ENCODE measurements at places on chromosomes 4 and X. TPM values are rescaled to one million over a fixed set of nuclear protein-coding genes. Genes with fewer than 3 reads are reported as not detected.

GRCh38 chr4:171759274-171759673, 53.9 kb upstream of the GALNTL6 start:
- H3K4me3 ChIP-seq: no peak overlapping the region
- H3K27ac ChIP-seq: no peak overlapping the region
- no peaks in the 10 kb centered on the region for H3K27me3 ChIP-seq
- H3K36me3 ChIP-seq: no peaks in the 10 kb centered on the region
- no peak for DNase-seq

DNA sequence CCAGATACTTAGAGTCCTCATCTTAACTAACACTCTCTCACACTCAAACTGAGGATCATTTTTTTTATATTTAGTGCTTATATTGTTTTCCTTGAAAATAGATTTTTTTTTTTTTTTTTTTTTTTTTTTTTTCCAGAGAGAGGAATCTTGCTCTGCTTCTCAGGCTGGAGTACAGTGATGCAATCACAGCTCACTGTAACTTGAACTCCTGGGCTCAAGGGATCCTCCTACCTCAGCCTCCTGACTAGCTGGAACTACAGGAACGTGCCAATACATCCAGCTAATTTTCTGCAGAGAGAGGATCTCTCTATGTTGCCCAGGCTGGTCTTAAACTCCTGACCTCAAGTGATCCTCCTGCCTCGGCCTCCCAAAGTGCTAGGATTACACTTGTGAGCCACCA, 650.3 kb upstream of the ATOH1 start:
- DNase-seq: no peak
- H3K4me3 ChIP-seq: no peak overlapping the region
- H3K27me3 ChIP-seq: no peaks in the 10 kb centered on the region
- no peak overlapping the region for H3K27ac ChIP-seq

DNA sequence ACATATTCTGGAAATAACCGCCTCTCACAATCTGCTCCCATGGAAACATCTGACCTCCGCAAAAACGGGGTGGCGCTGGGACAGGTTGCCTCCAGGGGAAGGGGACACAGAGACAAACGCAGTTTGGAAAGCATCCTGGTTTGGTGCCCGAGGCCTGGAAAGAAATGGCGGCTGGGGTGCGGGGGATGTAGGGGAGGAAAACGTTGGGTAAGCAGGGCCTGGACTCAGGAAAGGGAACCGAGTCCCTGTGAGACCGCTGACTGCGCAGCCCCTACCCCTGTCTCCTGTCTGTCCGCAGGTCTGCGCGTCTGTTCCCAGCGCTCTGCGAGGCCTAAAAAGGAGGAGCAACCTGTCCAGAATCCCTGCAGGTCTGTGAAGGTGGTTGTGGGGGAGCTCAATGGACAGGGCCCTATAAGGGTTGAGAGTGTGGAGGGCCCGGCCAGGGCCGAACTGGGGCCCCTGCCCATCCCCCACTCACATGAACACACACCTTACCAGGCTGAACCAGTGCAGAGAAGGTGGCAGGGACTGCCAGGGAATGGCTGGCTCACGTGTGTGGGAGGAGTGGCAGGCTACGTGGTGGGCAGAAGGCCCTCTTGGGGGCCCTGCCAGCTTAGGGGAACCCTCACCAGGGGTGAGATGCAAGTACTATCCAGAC, 672 bp downstream of the TCEAL3 start:
- no peak overlapping the region for H3K27ac ChIP-seq
- no peak for DNase-seq
- peaks cover 10% of the 10 kb centered on the region for H3K27me3 ChIP-seq
- H3K36me3 ChIP-seq: no peaks in the 10 kb centered on the region

DNA sequence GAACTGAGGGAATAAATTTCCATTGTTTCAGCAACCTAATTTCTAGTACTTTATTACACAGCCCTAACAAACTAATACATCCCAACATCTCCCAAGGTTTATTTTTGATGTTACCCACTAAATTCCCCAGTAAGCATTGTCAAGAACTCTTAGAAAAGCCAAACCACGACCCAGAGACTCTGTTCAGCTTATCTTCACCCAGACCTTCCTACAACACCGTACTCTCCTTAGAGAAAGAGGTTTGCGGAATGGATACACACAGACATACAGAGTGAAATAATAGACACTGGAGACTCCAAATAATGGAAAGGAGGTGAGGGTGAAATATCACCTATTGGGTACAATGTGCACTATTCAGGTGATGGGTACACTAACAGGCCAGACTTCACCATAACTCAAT, 75.6 kb downstream of the LRBA start:
- H3K36me3 ChIP-seq: peaks cover 4% of the 10 kb centered on the region
- H3K4me1 ChIP-seq: peaks cover 20% of the 10 kb centered on the region
- no peak for DNase-seq
- no peak overlapping the region for H3K4me3 ChIP-seq
- H3K27me3 ChIP-seq: no peaks in the 10 kb centered on the region

DNA sequence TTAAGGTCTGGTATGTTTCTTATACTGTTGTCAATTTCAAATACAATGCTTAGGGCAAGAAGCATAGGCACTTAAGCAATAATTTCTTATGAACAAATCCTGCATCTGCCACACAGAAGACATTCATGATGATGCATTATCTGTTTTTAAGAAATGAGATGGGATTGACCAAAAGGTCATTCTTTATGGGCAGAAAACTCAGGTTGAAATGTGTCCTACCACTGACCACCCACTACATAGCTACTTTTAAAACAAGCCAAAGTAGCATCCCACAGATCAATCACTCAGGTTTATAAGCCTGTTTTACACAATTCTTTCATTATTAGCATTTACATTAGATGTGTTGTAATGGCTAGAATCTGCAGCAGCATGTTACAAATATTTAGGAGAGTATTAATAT, 617.8 kb downstream of the PCDH7 start:
- no peak for DNase-seq
- no peak overlapping the region for H3K27ac ChIP-seq
- H3K27me3 ChIP-seq: no peaks in the 10 kb centered on the region
- no peaks in the 10 kb centered on the region for H3K4me1 ChIP-seq

DNA sequence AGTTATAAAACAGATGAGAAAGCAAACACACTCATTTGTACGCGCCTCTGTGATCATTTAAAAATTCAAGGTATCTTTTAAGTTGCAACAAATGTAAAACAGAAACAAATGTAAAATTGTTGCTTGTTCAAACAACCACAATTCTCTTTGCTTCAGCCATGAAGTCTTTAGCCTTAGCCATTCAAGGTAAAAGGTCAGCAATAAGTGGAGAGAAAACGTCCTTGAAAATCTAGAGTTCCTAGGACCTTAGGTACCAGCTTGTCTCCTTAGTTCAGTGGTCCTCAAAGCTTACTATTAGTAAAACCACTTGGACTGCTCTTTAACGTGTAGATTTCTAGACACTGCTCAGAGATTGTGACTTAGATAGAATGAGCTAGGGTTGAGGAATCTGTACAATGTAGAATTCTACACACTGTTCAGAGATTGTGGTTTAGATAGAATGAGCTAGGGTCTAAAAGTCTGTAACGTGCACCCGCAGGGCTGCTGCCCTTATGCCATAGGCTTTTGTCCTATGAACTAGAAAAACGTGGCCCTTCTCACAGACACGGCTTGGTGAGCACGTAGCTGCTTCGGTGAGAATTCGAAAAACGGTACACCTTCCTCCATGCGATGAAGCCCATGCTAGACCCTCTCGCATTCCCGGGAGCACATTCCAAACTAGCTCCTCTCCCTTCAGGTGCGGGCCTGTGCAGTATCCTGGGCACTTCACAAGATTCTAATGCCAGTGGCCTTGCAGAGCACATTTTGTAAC, 1.7 kb downstream of the PLAC8 start:
- peak overlapping the region; percentile 81 for H3K27ac ChIP-seq
- peaks cover 3% of the 10 kb centered on the region for H3K27me3 ChIP-seq
- peaks cover 43% of the 10 kb centered on the region for H3K36me3 ChIP-seq
- H3K4me3 ChIP-seq: peak overlapping the region; percentile 83
- peaks cover 58% of the 10 kb centered on the region for H3K4me1 ChIP-seq
- DNase-seq: peak; percentile 42

GRCh38 chrX:20147561-20147960, 5.9 kb upstream of the EIF1AX start:
- no peaks in the 10 kb centered on the region for H3K27me3 ChIP-seq
- no peak for DNase-seq
- H3K4me3 ChIP-seq: no peak overlapping the region
- H3K27ac ChIP-seq: no peak overlapping the region
- H3K36me3 ChIP-seq: peaks cover 19% of the 10 kb centered on the region
- H3K4me1 ChIP-seq: peaks cover 20% of the 10 kb centered on the region

GRCh38 chr4:41185614-41186592, 28.4 kb downstream of the APBB2 start:
- H3K4me1 ChIP-seq: no peaks in the 10 kb centered on the region
- no peak overlapping the region for H3K4me3 ChIP-seq
- peaks cover 6% of the 10 kb centered on the region for H3K27me3 ChIP-seq
- no peaks in the 10 kb centered on the region for H3K36me3 ChIP-seq
- no peak for DNase-seq

GRCh38 chrX:131626681-131627296, 82.9 kb downstream of the OR13H1 start:
- H3K4me3 ChIP-seq: no peak overlapping the region
- no peaks in the 10 kb centered on the region for H3K36me3 ChIP-seq
- no peak overlapping the region for H3K27ac ChIP-seq
- DNase-seq: no peak
- H3K4me1 ChIP-seq: no peaks in the 10 kb centered on the region

GRCh38 chrX:2401201-2401589, 99.6 kb downstream of the DHRSX start:
- no peaks in the 10 kb centered on the region for H3K27me3 ChIP-seq
- H3K4me3 ChIP-seq: no peak overlapping the region
- no peak for DNase-seq
- no peak overlapping the region for H3K27ac ChIP-seq
- H3K36me3 ChIP-seq: peaks cover 6% of the 10 kb centered on the region

GRCh38 chr4:37715889-37716402, 29.8 kb upstream of the RELL1 start:
- DNase-seq: peak; percentile 23
- H3K27ac ChIP-seq: peak overlapping the region; percentile 12
- H3K4me3 ChIP-seq: no peak overlapping the region
- H3K36me3 ChIP-seq: no peaks in the 10 kb centered on the region
- peaks cover 7% of the 10 kb centered on the region for H3K27me3 ChIP-seq
- peaks cover 29% of the 10 kb centered on the region for H3K4me1 ChIP-seq

DNA sequence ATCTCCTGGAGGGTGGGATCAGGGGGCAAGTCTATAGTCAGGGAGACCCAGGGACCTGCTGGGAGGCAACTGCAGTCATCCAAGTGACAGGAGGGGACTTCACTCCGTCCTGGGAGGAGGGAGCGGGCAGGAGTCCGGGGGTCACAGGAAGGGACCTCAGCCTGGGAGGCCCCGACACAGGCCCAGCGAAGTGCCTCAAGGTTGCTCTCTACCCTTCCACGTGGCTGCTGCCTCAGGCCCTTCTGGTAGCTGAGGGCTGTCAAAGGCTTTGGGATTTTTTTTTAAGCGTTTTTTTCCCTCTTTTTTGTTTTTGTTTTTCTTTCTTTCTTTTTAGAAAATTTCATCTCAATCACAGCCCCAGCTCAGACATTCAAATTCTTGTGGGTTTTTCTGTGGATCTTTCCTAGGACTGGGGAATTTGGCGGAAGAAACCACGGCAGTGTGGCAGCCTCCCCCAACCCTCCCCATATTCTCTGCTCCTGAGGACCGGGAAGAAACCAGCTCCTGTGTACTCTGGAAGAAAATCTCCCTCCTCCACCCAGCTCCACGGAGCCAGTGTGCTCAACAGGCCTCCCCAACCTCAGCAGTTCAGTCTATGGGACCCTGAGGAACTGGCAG, 1.4 kb upstream of the HAUS7 start:
- no peak overlapping the region for H3K27ac ChIP-seq
- H3K4me3 ChIP-seq: no peak overlapping the region
- H3K27me3 ChIP-seq: peaks cover 8% of the 10 kb centered on the region
- H3K4me1 ChIP-seq: peaks cover 20% of the 10 kb centered on the region
- DNase-seq: no peak
- peaks cover 5% of the 10 kb centered on the region for H3K36me3 ChIP-seq

- H3K4me1 ChIP-seq: peaks cover 2% of the 10 kb centered on the region
- no peak overlapping the region for H3K4me3 ChIP-seq
- H3K36me3 ChIP-seq: no peaks in the 10 kb centered on the region
- H3K27me3 ChIP-seq: peaks cover 29% of the 10 kb centered on the region
- DNase-seq: no peak
These were observed 64.2 kb upstream of the SPP1 start for GRCh38 chr4:87911252-87911774.

GRCh38 chr4:81399306-81400086, 72.2 kb downstream of the RASGEF1B start:
- no peak for DNase-seq
- H3K36me3 ChIP-seq: no peaks in the 10 kb centered on the region
- no peak overlapping the region for H3K4me3 ChIP-seq
- H3K27me3 ChIP-seq: peaks cover 3% of the 10 kb centered on the region
- H3K27ac ChIP-seq: no peak overlapping the region
- H3K4me1 ChIP-seq: no peaks in the 10 kb centered on the region

- no peak overlapping the region for H3K4me3 ChIP-seq
- no peak for DNase-seq
- peaks cover 2% of the 10 kb centered on the region for H3K4me1 ChIP-seq
- no peaks in the 10 kb centered on the region for H3K36me3 ChIP-seq
- H3K27me3 ChIP-seq: no peaks in the 10 kb centered on the region
These were observed 25.5 kb downstream of the MID2 start for GRCh38 chrX:107851215-107851614.

DNA sequence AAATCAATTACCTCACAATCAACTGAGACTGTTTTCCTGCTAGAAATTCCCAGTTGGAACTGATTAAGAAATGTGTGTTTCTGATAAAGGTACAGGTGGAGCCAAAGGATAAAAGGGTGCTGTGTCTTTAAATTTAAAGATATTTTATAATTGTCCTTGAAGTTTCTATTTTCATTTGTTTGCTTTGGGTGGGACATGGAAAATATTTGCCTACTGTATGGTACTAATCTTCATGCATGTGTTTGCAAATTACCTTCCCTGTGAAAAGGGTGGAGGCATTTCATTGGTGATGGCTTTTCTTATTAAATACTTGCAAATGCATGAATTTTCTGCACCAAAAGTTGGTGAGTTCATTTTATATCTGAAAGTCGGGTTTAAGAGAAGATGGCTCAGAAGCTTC, 215.9 kb downstream of the RELL1 start:
- no peak overlapping the region for H3K27ac ChIP-seq
- H3K4me1 ChIP-seq: no peaks in the 10 kb centered on the region
- peaks cover 30% of the 10 kb centered on the region for H3K27me3 ChIP-seq
- H3K4me3 ChIP-seq: no peak overlapping the region
- DNase-seq: no peak
- H3K36me3 ChIP-seq: no peaks in the 10 kb centered on the region

GPR119 gene
- total RNA-seq: not detected

P2RY10 gene
- 89.1 TPM for total RNA-seq

STPG2 gene
- not detected for total RNA-seq

CEP44 gene
- 26.9 TPM for total RNA-seq
